ENCODE measurements at places on chromosomes 3 and 15.
A peak's percentile ranks its signal among the peaks of the same experiment; 100 is the strongest.

- DNase-seq = no peak
Measured at GRCh38 chr3:51734572-51734907, 27.7 kb downstream of the GRM2 start.

- DNase-seq = no peak
Measured at GRCh38 chr15:76993114-76993725, 1.7 kb upstream of the PSTPIP1 start.

GRCh38 chr3:156303001-156303707 is 182.8 kb downstream of the KCNAB1 start:
- DNase-seq = no peak

GRCh38 chr3:64763980-64764379 is 76.2 kb upstream of the ADAMTS9 start:
- no peak for DNase-seq

DNA sequence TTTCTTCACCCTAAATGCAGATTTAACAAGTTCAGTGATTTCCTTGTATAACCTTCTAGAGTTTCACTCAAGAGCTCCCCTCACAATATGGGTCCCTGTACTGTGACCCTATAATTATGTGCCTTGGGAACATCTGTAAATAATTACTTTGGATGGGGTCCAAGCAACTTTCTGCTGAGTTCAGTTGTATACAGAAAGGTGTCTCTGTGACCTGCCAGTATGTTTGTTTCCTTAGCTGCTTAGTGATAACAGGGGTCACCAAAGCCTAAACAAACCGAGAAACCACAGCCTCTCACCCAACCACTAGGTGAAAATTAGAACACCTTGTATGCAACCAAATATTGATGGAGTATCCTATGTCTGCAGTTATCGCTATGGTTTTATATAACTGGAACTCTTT is 29.8 kb upstream of the SLC25A36 start:
- no peak for DNase-seq

DNA sequence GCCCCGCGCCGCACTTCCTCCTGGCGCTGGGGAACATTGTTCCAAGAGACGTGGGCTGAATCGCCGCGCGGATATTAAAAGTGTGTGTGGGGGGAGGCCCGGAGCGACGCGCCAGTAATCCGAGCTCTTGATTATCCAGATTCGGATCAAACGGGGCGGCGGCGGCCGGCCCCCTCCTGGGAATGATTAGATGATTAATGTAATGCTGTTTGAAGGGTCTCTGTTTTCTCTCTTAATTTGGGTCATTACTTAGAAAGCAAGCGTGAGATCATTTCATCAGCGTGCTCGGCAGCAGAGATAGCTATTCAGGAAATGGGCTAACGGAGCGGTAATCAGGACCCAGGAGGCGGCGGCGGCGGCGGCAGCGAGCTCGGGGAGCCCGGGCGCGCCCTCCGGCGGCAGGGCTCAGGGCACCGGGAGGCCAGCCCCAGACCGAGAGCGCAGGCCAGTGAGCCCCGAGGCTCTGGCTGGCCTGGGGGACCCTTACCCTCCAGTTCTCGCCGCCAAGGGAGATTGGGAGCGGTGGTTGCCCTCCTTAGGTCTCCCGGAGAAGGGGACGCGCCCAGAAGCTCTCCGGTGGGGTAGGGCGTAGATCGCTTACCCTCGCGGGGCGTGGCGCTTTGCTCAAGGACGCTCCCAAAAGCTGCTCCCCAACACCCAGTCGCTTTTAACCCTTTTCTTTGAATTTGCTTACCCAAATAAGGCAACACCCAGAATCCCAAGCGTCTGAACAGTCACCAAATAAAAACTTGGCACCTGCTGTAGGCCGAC is 4.5 kb downstream of the FEZF2 start:
- no peak for DNase-seq

- no peak for DNase-seq
Measured at GRCh38 chr3:44906997-44907396, 32.6 kb downstream of the TGM4 start.

GRCh38 chr3:131806736-131807135 is 228.1 kb downstream of the CPNE4 start:
- no peak for DNase-seq

DNA sequence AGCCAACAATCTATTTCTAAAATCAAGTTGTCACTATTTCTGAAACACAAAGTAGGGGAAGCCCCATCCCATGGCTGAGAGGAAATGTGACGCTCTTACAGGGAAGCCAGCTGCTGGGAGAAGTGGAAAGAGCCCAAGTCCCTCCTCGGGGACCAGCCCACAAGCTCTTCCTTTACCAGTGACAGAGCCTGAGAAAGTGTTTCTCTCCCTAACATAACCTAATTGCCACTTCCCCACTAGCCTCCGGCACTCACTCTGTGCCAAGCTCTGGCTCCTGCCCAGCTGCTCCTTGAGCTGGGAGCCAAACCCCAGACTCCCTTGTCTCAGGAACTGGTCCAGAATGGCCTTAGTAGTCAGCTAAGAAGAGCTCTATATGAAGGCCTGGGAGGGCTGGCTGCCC is 42.9 kb downstream of the TNFAIP8L3 start:
- peak; percentile 33 for DNase-seq

DNA sequence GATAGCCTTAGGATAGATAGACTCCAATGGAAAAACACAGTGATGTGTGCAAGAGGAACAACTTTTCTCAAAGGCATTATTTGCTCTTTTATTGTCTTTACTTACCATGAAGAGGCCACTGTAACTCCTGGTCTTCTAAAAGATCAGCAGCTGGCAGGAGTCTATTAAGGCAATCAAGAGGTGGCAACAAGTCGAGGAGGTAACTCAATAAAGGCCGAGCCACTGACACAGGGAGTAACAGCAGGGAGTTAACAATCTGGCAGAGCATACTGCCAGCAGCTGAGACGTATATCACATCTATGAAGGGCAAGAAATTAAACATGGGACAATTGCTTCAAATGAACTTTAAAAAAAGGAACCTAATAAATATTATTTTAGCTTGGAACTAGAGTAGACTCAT is 106.2 kb downstream of the HERC1 start:
- no peak for DNase-seq

GRCh38 chr3:42271786-42272185 is 5.8 kb upstream of the CCK start:
- no peak for DNase-seq

DNA sequence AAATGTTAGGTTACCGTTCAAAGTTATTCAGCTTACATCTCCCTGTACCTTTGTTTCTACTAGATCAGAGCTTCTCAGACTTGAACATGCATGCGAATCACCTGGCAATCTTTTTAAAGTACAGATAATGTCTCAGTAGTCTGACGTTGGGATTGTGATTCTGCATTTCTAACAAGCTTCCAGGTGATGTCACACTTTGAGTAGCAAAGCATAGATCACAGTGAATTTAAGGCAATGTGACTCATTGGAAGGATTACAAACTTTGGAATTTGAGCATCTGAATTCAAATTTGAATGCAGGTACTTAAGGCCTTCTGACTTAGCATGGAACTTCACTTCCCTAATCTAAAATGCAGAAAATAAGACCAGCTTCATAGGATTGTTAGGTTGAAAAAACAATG is 10.8 kb upstream of the ZMAT3 start:
- DNase-seq = no peak

Measured in GM03348 (cell line).